Activated gamma-delta T cell (primary cell): ENCODE measurements at places on chromosomes 4 and X.

GRCh38 chrX:44828008-44828605, 15.7 kb upstream of the DUSP21 start:
- no peak for DNase-seq

DNA sequence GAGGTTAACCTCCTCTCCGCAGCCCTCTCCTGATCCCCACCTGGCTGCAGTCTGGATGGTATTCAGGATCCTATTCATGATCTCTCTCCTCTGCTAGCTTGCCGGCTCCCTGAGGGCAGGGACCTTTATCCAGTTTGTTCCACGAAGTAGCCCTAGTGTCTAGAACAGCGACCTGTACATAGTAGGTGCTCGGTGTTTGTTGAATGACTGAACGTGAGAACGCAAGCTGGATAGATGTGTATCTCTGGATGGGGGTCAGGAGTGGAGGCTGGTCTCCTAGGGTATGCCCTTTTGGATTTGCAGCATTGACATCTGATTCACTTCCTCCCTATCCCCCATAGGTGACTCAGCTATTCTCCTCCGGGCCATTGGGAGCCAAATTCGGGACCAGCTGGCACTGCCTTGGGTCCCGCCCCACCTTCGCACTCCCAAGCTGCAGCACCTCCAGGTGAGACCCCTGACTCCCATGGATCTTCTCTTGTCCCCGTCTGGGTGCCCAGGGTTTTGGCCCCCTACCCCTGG, 7.3 kb downstream of the CCDC22 start:
- DNase-seq = no peak

DNA sequence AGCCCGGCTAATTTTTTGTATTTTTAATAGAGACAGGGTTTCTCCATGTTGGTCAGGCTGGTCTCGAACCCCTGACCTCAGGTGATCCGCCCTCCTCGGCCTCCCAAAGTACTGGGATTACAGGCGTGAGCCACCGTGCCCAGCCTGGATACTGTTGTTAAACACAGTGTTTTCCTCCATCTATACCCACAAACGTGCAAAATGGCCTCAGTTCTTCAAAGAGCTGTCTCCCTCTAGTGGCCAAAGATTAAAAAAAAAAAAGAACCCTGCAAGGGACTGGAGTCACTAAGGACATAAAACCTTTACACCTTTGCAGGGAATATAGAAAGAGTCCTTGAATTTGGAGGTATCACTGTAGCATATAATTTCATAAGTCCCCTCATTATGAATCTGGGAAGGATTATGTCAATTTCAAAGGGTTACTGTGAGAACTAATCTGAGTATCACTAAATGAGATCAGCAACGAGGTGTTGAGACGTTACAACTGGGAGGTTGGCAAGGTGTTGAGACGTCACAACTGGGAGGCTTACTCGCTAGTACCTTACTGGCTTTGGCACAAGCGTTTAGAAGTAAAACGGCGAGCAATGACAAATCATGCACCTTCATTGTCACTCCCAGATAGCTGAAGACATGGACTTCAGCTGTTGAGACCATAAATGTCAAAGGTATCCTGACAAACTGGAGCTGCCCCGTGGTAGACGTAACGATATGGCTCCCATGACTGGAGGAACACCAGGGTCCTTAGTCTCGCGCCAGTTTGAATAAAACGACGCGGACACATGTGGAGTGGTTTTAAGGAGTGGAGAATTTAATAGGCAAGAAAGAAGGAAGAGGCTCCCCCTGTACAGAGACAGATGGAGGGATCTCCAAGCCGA, 33.4 kb upstream of the ENPP6 start:
- no peak for DNase-seq

DNA sequence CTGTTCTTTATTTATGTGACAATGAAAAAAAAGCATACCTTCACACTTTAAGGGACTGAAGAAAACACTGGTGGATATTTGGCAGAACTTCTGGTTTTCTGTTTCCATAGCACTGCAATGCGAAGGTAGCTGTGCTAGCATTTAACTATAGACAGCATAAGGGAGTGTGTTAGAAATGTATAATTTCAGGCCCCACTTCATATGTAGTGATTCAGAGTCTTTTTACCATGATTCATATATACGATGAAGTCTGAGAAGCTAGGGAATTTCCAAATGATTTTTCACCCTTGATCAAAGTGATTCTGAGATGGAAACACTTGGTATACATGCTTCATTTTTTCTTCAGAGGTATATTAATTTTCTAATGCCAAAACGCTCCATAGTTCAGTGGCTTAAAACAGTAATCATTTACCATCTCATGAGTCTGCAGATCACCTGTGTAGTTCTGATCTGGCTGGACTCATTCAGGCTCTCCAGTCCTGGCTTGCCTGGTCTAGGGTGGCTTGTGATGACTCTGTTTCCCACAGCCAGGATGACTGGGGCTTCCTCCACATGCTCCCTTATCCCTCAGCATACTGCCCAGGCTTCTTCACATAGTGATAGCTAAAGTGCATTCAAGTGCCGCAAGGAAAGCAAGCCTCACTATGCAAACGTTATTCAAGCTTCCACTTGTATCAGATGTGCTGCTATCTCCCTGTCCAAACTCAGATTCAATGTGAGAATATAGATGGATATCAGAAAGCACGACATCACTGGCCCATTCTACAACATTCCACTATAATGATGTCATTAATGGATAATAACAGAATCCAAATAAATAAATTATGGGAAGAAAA, 790.1 kb downstream of the TECRL start:
- no peak for DNase-seq

DNA sequence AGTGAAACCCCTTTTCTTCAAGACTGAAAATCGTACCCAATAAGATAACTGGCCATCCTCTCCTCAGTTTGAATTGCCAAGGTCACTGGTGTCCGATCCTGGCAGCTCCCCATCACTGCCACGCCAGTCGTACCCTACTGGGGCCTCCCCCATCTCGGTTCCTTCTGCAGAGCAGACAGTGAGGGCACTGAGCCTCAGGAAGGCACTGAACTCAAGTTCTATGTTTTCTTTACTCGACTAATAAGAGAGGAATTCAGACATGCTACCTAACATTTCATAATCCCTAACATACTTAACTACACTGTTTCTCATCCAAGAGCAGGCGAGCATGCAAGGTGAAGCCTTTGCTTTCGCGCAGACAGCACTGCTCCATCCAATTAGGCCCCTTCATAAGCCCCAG, 23.4 kb downstream of the ZFYVE28 start:
- no peak for DNase-seq

- no peak for DNase-seq
Measured at GRCh38 chrX:2823795-2824386, 4.8 kb upstream of the GYG2 start.

- no peak for DNase-seq
Measured at GRCh38 chr4:140158365-140159030, 4.5 kb upstream of the MAML3 start.

DNA sequence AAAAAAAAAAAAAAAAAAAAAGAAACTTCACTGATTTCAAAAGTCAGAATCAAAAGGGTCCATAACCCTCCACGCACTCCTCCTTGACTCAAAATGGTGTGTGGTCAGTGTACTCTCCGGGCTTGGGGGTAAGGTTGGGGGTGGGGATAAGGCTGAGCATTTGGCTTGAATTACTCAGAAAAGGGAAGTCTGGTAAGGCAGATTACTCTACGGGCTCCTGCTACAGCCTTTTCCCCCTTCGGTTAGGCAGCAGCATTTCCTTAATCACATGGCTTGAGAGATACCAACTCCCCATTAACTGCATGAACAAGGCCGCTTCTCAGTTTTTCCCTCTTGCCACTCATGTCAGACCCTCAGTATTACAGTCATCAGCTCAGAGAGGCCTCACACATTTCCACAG, 135.4 kb upstream of the DUSP21 start:
- DNase-seq = no peak

- no peak for DNase-seq
Measured at GRCh38 chrX:105869701-105870100, 47.4 kb downstream of the NRK start.

- DNase-seq = no peak
Measured at GRCh38 chr4:185039508-185040273, 21.4 kb downstream of the HELT start.

DNA sequence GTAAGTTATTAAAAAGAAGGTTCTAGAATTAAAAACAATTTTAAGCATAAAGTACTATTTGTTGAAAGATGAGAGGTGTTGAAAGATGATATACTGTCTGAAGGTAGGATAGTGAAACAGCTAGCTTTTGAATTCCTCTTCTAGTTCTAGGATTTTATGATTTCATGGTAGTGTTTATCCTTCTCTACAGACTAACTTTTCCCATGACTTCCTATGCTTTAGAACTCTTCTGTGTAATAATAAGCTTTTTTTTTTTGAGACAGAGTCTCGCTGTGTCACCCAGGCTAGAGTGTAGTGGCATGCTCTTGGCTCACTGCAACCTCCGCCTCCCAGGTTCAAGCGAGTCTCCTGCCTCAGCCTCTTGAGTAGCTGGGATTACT, 96.0 kb upstream of the NUDT6 start:
- DNase-seq = no peak

GRCh38 chr4:140070366-140070765, 83.6 kb downstream of the MAML3 start:
- DNase-seq = no peak

- no peak for DNase-seq
Measured at GRCh38 chr4:12881945-12882584, 602.1 kb downstream of the RAB28 start.

DNA sequence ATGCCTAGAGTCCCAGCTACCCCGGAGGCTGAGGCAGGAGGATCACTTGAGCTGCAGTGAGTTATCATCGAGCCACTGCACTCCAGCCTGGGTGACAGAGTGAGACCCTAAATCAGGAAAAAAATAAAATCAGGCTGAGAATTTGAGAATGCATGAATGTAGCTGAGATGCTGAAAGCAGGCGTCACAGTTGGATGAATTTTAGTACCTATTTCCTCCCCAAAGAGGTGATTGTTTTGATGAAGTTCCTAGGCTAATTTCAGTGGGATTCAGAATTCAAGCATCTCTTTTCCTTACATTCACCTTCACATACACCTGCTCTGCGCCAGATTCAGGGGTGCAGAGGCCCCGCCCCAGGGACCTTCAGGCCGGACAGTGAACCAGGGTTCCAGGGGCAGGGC, 3.2 kb downstream of the CFAP99 start:
- no peak for DNase-seq

DNA sequence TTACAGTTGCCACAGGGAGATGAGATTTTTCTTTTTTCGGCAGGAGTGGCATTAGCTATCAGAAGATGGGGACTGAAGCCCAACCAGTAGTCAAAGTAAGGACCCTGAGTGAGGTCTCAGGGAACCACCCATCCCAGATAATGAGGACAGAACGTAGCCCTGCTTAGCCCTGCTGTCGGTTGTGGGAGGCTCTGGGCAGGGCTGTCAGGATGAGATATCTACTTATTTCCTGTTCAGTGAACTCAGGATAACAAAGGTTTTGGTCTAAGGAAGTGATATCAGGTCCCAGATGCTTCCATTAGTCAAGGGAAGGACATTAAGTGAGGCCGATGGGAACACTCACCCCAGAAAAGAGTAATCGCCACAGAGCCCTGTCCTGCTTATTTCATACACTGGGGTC, 2.3 kb downstream of the MAGEB16 start:
- DNase-seq = no peak

GRCh38 chr4:84699001-84699671, 116.2 kb downstream of the CDS1 start:
- no peak for DNase-seq

DNA sequence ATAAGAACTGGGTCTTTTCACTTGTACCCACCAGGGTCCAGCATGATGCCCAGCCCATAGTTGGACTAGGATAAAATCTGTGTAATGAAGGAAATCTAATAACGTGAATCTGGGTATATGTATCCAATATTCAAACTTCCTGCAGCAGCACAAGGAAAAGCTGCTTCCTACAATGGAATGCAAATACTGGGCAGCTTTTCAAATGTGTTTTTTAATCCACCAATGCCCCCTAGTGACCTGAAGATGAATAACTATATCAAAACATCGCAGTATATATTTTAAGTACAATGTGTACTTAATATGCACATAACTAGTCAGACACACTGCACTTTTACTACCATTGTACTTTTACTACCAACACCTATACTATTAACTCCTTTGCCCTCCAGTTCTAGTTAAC, 5.3 kb downstream of the APOO start:
- DNase-seq = no peak
